ENCODE measurements at places on chromosomes 2 and 18.

GRCh38 chr2:222296911-222297599 lies 1.7 kb downstream of the PAX3 start:
- DNase-seq: no peak

GRCh38 chr2:102418421-102418961 lies 4.5 kb upstream of the IL18RAP start:
- no peak for DNase-seq

DNA sequence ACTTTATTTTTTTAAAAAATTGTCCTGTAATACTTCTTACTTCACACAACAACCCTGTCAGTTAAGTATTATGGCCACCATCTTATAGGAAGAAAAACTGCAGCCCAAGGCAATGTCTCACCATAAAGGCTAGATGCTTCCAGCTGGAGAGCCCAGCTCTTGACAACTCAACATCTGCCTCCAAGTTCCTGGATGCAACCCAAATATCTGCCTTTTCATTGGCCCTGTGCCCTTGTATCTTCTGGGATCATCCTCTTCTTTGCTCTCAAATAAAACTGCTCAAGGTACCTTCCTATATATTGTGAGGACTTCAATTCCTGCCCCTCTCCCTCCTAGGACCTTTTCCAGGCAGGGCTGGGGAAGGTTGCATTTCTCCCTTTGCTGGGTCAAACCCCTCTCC lies 69.5 kb downstream of the BIN1 start:
- no peak for DNase-seq

GRCh38 chr2:212843409-212844199 lies 305.0 kb upstream of the ERBB4 start:
- DNase-seq: no peak

- no peak for DNase-seq
Observed at GRCh38 chr2:8455236-8456150, 226.4 kb upstream of the ID2 start.

DNA sequence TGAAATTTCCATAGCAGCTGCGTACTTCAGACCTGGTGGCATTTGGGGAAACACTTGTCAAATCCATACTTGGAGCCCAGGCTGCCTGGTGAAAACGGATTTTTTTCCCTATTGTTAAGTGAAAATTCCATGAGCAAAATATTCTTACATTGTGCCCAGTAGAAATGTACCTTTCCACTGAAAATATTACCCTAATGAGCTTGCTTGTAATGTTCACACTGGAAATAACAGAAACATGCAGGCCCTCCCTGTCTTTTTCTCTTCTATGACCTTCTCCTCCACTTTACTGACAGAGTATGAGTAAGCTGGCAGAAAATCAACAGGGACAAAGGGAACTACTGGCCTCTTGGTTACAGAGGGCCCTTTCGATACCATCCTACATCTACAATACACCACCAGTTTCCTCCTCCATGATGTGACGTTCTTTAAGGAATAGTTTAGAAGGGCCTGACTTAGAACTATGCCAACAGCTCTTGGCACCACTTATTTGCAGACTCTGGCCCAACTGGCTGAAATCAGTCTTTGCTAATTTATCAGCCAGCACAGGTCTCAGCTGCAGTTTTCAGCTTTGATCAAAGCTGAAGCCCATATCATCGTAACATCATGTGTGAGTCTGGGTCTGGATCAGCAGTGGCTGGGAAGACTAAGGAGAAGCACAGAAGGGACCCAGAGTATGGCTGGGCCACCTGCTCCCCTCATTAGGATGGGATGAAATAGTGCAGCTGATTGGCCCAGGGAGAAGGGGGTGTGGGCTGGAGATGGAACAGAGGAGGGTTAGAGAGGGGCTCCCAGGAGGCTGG lies 272.2 kb upstream of the ID2 start:
- DNase-seq: no peak

GRCh38 chr2:126950504-126950903 lies 51.8 kb downstream of the TEX51 start:
- no peak for DNase-seq

Data from transverse colon (tissue), 4 donors.